ENCODE measurements at places on chromosomes 5 and 9.

DNA sequence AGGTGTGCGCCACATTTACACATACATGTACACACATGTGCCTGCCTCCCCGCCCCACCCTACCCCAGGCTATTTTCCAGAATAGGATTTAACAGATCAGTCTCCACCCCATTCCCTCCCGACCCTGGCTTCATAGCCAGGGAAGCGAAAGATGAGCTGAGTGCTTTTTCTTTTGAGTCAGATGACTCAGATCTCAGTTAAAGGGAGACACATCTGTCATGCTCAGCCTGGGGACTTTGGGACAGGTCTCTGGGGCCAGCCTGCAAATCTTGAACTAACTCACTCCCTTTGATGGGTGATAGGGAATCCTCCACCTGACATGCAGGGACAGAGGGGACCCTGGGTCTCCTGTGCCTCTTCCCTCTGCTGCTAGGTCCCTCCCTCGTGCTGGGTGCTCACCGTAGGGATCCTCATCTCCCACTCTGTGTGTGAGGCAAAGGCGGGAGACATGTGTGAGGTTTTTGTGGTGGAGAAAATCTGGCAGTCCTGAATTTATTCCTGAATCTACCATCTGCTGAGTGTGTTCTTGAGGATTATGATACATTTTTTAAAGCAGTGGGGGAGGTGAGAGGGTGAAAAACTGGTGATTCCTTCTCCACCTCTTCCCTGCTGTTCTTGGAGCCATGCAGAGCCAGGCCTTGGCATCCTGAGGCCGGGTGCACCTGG, 37.7 kb downstream of the NEUROG1 start:
- DNase-seq: no peak

- DNase-seq: no peak
Observed at GRCh38 chr9:13665418-13666066, 386.1 kb upstream of the MPDZ start.

- DNase-seq: no peak
Observed at GRCh38 chr9:18976221-18976708, 56.7 kb downstream of the SAXO1 start.

DNA sequence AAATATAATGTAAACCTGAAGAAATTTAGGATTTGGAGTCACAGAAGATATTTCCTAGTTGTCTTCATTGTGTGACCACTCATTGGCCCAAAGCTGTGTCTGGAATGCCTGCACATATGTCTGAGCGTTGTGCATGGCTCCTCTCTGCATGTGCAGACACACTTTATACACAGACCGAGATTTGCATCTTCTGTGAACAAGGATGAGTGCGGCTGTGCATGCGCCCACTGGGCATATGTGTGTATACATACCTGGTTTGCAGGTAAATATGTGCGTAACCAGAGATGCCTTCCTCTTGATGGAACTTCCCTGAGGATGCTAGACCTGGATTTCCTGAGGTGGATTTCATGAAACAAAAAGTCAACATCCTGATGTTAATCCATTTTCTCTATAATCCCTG, 19.1 kb downstream of the PHF2 start:
- no peak for DNase-seq

DNA sequence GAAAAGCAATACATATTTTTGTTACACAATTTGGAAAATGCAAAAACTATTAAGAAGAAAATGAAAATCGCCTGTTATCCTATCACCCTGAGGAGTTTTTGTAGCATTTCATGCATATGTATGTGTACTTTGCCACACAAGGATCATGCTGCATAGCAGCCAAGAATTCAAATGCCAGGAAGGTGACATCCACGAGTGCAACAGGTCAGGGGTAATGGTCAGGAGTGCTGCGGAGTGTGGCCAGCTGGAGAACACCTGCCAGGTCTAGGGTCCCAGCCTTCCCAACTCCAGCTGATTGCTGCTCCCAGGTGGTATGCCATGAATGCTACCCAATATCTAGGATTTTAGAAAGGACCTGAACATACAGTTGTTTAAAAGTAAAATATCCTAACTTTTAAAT, 617.1 kb downstream of the PRELID2 start:
- no peak for DNase-seq

DNA sequence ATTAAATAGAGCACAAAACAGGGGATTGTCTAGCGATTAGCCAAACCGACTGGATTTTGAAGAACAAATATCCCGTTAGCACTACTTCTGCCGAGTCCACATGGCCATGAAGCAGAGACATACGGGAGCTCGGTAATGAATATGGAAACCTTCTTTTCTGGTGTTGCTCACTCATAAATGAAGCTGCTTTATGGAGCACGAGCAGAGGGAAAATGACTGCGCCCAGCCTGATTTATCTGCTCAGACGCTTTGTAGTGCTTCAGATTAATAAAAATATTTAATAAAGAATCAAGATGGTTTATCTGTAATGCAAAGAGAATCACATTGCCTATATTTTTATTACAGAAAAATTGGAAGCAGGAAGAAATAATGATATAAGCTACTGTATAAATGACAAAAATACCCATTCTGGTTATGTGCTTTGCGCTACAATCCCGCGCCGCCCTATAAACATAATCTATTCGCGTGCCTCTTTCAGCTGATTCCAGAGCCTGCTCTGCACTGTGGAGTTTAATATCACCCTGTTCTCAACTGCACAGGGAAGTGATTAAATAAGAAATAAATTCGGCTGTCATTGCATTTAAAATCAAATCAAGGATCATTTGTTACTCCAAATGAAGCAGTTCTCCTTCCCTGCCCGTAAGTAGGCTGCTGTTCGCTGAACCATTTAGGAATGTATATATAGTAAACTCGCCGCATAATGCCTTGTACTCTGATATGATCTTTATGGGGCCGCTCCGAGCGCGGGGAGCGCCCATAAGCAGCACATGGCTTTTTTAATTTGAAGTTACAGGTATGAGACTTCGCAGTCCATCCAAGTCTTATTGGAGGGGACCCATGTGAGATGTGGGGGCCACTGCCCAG, 22.3 kb upstream of the UBAC1 start:
- no peak for DNase-seq

DNA sequence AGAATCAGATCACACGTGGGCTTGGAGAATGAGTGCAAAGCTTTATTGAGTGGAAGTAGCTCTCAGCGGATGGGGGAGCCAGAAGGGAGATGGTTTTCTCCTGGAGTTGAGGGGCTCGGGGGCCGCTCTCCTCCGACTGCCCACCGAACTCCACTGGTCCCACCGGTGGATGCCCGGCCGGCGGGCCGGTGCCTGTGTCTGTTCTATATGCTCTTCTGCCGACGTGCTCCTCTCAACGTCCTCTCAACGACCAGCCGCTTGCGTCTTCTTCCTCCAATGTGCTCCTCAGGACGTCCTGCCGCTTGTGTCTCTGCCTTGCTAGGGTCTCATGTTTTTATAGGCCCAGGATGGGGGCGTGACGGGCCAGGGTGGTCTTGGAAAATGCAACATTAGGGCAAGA, 161.9 kb downstream of the MUSK start:
- no peak for DNase-seq

GRCh38 chr5:9572246-9572645, 26.4 kb upstream of the SEMA5A start:
- no peak for DNase-seq

DNA sequence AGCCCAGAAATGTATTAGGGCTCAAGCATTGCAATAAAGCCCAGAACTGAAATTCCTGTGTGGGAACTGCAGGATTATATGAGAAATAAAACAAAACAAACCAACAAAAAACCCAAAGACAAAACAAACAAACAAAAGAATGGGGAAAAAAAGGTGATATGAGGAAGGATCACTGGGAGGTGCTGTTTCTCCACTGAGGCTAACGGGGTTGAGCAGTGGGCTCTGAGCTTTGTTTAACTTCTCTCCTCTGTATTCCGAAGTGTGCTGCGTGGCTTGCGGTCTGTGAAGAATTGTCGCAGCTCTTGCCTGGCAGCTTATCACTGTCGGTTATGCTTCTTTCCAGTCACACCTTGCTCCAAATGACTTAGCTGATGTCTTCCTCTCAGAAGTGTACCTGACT, 106.3 kb downstream of the TENT4A start:
- DNase-seq: no peak

DNA sequence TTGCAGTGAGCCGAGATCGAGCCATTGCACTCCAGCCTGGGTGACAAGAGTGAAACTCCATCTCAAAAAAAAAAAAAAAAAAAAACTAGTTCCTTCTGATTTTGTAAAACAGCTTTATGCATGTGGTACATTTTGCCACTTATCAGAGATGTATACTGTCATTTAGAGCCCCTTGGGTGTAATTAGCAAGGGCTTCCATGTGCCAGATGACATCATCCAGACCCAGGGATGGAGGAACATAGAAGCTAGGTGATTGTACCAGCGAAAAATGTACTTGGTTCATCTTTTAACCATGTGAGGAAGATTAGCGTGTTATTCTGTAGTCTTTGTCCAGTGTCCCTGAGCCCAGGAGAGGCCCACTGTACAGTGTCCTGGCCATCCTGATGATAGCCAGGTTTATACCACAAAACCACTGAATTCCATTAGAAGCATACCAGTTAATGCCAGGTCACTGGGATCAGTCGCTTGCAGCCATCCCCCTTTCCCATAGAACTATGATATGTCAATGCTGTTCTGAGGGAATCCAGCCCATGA, 239.3 kb upstream of the SGCD start:
- DNase-seq: no peak

DNA sequence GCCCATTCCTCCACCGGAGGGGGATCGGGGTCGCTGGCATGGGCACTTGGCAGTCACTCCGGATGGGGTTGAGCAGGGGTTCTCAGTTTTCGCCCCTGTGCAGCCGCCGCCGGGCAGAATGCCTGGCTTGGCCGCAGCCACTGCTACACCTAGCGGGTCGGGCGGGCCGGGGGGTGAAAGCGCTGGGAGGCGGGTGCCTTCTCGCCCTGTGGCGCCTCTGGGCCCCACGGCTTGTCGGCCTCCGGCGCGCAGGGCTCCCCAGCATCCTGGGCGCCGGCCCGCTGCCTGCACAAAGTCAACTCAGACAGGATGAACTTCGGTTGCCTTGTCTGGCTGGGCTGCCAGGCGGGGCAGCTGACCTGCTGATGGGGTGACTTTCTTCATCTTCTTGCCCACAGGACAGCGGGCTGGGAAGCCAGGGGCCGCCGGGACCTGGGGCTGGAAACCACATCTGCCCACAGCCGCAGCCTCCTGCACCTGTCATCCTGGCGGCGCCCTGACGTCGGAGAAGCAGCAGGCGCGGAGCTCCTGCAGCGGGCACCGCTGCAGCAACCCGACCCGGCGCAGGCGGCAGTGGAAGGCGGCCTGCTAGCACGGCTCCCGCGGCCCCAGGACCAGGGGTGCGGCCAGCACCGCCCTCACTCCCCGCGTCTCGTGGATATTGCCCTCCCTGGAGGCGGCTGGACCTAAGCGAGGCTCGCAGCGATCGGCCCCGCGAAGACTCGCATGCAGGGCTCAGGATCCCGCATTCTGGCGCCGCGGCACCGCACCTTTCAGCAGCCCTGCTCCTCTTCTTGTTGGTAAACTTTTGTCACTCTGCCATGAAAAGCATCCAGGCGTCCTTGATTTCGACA, 1.3 kb upstream of the ANKRD18A start:
- DNase-seq: no peak

DNA sequence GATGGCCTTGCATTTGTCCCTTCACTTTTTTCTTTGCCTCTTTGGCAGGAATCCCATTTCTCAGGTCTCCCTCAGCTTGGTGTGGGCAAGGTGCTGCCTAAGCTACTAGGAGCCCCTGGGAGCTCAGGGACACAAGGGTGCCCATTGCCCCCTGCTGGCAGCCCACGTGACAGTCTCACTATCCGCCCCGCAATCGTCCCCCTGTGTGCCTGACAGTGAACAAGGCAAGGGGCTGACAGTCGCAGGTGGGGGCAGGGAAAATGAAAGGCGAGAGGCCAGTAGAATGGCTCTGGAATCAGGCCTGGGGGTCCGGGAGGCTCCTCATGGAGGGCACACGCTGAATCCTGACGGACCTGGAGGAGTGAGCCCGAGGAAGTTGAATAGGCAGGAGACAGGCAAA, 2.0 kb upstream of the PCDH12 start:
- DNase-seq: no peak

GRCh38 chr5:39584927-39585326, 160.1 kb upstream of the DAB2 start:
- DNase-seq: no peak

GRCh38 chr9:13750639-13751038, 471.1 kb upstream of the MPDZ start:
- no peak for DNase-seq

DNA sequence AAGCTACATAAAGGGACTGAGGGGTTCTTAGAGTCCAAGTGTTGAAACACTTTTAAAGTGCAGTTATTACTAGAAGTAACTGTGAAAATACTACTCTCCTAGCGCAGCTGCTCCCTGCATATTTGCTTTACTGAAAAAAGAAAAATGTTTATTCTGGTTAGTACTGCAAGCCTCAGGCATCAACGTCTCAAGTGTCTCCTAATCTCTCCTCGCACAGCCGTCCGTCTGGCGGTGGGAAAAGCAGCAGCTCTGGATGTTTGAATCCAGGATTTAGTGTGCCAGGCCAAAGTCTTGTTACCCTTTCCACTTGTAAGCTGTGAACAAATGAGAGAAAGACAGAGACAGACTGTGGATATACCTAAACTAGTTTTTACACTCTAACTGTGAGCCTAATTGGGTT, 31.1 kb downstream of the RORB start:
- DNase-seq: no peak

- DNase-seq: no peak
Observed at GRCh38 chr5:94326586-94326985, 291.8 kb downstream of the KIAA0825 start.

- no peak for DNase-seq
Observed at GRCh38 chr5:82584631-82585030, 306.5 kb upstream of the RPS23 start.

- no peak for DNase-seq
Observed at GRCh38 chr5:60509519-60509918, 190.4 kb downstream of the DEPDC1B start.

DNA sequence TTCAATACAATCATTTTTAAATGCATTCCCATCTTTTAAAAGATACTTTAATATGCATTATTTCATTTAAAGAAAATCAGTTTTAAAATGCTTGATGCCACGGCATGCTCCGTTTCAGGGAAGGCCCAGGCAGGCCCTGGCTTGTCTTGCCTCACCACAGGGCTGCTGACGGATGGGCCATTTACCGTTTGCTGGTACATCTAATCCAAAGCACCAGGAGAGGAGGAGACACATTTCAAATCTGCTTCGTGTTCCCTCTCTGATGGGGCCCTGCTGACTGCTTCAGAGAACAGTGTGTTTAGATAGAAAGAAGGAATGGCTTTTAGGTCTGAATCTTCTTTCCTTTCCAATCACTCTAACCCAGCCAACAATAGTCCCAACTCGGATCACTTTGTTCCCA, 185.2 kb downstream of the DCP2 start:
- DNase-seq: no peak

- no peak for DNase-seq
Observed at GRCh38 chr9:93588641-93589609, 12.5 kb downstream of the PHF2 start.

- no peak for DNase-seq
Observed at GRCh38 chr9:77291714-77292113, 114.4 kb downstream of the VPS13A start.
